ENCODE measurements at places on chromosomes 2 and 18.
A peak's percentile ranks its signal among the peaks of the same experiment; 100 is the strongest.

GRCh38 chr18:44715245-44715644 is 34.6 kb downstream of the SETBP1 start:
- DNase-seq: peak; percentile 11

- DNase-seq: no peak
Measured at GRCh38 chr2:204673877-204674276, 128.6 kb downstream of the PARD3B start.

DNA sequence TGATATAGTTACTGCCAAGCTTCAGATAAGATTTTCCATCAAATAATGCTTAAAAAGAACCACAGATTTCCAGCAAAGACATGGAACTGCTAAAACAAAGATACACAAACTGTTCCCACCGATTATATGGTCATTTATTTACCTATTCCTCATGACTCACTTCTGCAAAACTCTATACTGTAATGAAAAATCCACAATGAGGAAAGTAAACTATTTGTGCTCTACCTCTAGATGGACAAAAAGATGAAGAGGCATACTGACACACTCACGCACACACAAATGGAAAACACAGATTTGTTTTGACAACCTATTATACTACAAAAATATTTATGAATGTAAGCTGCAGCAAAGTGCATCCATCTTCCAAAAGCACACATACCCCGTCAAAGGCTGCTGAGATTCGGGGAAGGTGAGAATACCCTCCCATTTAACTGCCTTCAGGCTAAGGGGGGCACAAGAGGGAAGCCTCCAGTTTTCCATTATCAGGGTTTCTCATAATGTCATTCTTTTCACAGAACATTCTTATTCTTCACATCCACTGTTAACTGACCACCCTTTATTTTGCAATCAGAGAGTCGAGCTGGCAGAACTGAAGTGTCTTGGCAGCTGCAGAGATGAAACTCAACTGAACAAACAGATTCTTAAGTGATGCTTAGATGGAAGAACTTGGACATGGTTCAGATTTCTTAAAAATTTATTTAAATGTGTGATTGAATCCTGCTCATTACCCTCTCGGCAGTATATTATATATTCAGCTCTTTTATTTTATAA is 115.9 kb upstream of the TANK start:
- DNase-seq: no peak

DNA sequence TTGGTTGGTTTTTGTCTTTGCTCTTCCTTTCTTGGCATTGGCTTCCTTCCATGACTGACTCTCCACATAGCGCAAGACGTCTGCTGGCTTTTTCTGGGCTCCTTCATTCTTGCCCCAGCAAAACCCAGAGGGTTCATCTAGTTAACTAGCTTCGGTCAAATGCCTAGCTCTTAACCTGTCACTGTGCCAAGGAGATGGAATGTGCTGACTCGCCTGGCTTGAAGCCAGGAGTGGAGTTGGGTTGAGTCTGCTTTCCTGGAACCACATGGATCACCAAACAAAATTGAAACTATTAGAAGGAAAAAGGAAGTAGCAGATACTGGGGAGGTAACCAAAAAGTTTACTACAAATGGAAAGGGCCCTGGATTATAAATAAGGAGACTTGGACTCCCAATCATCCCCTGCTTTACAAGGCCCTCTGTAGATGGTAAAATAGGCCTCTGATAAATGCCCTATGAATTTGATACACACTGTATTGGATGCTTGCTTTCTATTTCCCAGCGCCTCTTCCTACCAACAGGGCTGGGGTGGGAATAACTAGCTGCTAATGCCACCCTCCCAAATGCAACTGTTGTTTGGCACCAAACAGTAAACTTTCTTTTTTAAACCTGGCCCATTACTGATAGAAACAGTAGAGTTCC is 11.3 kb downstream of the MALT1 start:
- no peak for DNase-seq

DNA sequence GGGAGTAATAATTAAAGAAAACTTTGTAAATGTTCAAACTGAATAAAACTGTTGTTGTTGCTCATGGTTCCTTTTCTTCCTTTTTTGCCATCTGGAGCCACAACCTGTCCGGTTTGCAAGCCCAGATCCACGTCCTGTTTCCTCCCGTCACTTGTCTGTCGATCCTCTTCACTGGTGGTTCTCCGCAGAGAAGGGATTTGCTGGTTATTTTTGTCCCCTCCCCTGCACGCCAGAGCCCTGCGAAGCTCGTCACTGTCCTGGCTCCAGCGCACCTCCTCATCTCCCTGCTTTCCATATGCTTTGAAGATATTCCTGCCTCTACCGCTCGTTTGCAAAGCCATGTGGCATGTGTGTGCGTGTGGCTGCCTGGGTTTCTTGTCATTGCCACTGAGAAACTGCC is 461.4 kb downstream of the RNF144A start:
- no peak for DNase-seq

GRCh38 chr2:31404302-31404701 is 10.2 kb downstream of the XDH start:
- no peak for DNase-seq

- DNase-seq: no peak
Measured at GRCh38 chr18:45069546-45069945, 388.9 kb downstream of the SETBP1 start.

GRCh38 chr2:218885981-218886947 is 5.6 kb downstream of the WNT10A start:
- DNase-seq: no peak

GRCh38 chr18:49708662-49709346 is 104.5 kb downstream of the ACAA2 start:
- DNase-seq: no peak

- DNase-seq: no peak
Measured at GRCh38 chr2:7073901-7074300, 156.7 kb downstream of the RNF144A start.

DNA sequence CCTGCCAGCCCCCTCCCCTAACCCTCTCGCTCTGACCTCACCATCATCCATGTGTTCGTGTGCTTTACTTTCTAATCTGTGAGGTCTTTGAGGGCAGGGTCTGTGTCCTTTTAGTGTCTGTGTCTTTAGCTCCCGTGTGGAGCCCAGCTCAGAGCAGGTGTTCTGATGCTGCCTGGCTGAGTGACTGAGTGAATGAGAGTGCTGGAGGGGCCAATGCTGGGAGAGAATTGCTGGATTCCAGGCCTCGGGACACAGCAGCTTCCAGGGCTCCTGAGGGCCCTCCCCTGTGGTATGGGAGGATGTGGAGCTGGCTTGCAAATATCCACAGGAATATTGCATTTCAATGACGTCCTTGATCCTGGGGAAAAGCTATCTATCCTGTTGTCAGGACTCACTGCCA is 160.6 kb downstream of the ANKRD30B start:
- DNase-seq: no peak

DNA sequence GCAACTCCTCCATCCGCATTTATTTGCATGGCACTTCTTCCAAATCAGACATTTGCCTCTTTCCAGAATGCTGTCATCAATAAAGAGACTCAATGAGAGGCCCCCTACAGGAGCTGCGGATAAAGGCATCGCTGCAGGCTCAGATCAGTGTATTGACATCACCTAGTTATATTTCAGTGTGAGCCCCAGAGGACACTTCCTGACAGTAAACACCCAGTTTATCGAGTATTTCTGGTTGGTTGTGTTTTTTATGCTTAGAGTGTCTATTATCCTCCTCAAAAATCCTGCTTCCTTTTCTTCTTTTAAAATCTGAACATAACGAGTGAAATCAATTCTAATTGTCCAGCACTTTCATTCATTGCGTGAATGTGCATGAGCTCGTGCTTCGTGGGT is 38.8 kb downstream of the NRP2 start:
- no peak for DNase-seq

GRCh38 chr2:71410696-71411095 is 42.7 kb upstream of the DYSF start:
- no peak for DNase-seq

DNA sequence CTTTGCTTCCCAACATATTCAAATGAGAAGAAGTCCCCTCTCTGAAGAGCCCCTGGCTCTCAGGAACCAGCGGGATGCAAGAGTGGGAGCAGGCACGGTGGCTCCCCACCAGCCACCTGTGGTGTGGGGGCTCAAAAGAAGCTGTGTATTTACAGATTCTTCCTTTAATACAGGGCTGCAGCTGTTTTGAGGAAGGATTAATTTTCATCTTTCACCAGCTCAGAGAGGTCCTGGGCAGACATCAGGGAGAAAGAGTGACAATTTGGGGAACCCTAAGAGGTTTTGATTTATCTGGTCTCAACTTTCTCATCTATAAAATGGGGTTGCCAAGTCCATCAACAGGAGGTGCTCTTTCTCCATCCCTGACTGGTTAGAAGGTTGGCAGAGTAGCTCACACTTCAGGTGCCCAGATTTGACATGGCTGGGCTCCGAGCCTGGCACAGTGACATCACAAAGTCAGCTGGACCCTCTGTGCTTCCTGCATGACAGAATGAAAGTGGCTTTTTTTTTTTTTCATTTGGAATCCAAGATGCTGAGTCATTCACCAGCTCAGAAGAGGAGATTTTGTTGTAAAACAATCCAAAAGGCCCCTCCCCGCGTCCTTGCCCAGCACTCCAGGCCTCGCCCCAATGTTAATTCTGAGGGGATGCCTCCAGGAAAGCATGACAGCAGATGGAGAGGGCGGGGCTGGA is 15.5 kb upstream of the SIX2 start:
- DNase-seq: no peak

All from NCI-H2107 (cell line).